ENCODE measurements at places on chromosomes 1 and 21.

DNA sequence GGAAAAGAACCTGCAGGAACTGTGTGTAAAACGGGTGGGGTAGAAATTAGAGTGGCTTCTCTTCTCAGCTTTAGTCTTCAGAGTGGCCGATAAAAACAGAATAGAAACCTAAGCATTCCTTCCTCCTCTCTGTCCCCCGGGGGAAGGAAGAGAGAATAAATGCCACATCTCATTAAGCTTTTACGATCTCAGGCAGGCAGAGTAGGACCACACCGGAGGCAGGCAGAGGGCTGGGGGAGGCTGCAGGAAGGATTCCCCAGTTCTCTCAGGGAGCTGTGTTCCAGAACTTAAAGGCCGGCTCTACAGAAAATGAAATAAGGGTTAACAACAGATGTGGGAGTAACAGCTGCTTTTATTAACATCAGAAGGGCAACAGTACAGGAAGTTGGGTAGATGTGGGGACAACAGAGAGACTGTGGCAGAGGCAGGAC lies 24.5 kb upstream of the MEF2D start:
- DNase-seq: no peak

DNA sequence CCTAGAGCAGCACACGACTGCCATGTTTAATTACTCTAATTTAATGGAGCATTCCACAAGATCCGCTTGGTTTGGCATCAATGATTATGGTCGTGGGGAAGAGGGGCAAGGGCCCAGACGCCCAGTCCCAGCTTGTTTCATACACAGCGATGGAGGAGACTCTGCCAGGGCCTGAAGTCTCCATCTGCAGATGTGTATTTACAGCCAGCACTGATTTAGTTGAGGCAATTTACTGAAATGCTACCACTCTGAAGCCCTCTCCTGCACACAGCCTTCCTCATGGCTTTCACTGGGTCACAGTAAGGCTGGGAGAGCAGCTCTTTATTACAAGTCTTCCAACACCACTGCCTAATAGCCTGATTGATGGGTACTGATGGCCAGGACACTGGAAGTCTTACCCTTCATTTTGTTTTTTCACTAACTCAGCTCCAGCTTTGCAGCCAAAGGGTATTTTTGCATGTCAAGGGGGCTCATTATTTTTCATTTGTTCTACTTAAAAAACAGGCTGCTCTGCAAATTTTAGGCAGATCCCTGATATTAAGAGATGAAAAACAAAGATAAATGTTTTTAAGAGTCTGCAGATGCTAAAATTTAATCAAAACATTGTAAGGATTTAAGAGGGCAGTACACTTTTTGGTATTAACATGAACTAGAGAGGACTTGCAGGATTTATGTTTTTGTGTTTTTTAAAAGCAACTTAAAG lies 236.3 kb downstream of the SIPA1L2 start:
- no peak for DNase-seq

DNA sequence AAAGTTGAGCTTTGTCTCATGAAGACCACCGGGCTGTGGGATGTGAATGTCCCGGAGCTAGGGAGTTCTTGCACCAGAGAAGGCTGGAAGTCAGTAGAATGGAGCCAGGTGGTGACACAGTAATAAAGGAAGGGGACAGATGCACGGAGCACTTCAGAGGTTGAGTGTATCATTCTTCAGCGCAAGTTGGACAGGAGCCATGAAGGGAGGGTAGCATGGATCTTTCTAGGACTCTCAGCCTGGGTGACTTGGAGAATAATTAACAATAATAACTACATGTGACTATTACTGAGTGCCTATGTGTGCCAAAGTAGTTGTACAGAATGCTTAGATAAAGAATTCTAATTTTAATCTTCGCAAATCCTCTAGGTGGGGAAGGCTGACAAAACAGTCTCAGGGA lies 258.7 kb upstream of the AJAP1 start:
- no peak for DNase-seq

- no peak for DNase-seq
Measured at GRCh38 chr1:59516881-59517280, 220.0 kb downstream of the FGGY start.

DNA sequence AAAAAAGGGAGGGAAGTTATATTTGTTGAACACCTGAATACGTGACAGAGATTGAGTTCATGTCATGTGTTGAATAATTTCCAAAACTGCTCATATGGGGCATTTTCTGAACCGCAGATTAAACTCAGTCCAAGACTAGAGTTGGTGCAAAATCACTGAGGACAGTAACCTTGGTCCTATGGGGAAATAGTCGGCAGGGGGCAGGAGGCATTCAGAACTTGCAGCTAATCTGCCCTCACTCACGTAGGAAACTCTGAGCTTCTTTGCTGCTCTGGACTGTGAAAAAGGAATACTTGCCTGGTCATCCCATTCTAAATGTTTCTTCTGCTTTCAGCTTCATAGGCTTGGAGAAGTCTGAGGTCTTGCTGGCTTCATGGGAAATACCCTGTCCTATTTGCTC lies 228.3 kb upstream of the ZP4 start:
- DNase-seq: no peak

- DNase-seq: no peak
Measured at GRCh38 chr1:43799656-43800635, 92.6 kb downstream of the ST3GAL3 start.

- DNase-seq: no peak
Measured at GRCh38 chr1:30525971-30526651, 197.3 kb downstream of the MATN1 start.

DNA sequence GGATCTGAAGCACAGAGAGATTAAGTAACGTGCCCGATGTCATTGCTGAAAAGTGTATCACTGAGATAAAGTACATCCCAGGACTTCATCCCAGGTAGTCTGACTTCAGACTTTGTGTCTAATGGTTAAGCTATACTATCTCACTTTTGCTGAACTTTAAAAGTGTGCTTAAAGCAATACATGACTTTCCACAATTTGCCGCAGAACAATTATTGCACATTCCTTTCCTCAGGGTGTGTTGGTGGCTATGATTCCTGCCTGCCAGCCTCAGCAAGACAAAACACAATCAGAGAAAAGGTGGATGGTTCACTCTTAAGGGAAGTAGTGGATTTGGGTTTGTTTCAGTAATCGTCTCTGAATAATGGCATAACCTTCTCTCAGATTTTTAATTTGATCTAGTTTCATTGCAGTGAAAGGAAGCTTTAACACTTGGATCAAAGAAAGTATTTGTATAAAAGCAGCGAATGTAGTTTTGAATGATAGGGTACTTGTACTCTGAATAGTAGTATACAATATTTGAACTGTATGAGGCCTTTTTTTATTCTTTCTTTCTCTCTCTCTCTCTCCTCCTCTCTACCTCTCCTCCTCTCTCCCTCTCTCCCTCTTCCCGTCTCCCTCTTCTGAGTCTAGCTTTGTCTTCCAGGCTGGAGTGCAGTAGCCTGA lies 47.0 kb downstream of the CNST start:
- DNase-seq: no peak

GRCh38 chr1:246907472-246907871 lies 24.3 kb downstream of the AHCTF1 start:
- DNase-seq: peak; percentile 47

DNA sequence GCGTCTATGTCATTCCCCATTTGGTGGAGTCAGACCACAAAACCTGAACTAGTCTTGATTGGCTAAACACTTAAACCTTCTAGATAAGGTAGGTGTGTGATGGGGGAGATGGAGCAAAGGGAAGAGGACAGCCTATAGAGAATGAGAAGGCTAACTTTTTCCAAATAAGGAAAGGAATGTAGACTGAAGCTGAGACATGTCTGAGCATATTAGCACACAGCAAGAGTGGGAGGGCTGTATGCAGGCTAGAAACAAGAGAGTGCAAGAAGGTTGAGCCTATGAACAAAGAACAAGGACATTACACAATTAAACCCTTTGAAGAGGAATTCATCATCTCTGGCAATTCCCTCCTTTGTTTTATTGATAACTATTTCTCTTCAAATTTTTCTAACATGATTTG lies 89.2 kb upstream of the OLFM3 start:
- DNase-seq: no peak

GRCh38 chr1:234887016-234887900 lies 241.4 kb downstream of the TOMM20 start:
- no peak for DNase-seq

GRCh38 chr1:94817712-94818111 lies 2.4 kb upstream of the SLC44A3 start:
- DNase-seq: no peak

DNA sequence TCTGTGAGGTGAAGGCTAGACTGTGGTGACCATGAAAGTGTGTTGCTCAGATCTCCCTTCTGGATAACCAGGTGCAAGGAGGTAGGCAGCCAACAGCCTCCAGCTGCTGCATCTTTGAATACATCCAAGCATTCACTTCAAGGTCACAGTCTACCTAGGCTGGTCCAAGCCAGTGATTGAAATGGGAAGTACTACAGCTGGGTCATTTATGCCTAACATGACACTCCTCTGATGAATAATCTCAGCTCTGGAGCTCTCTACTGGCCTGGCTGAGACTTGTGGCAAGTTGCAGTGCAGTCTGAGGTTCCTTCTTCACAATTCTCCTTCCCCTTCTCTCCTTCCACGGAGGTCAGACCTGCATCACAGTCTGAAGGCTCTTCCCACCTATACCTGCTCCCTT lies 35.0 kb upstream of the ARHGAP29 start:
- DNase-seq: no peak

GRCh38 chr1:67759692-67760029 lies 73.6 kb downstream of the GNG12 start:
- no peak for DNase-seq

GRCh38 chr21:31577271-31577670 lies 82.2 kb upstream of the SOD1 start:
- DNase-seq: no peak

- no peak for DNase-seq
Measured at GRCh38 chr1:161196521-161197451, 2.1 kb downstream of the ADAMTS4 start.

- DNase-seq: no peak
Measured at GRCh38 chr1:66519992-66520391, 14.0 kb upstream of the SGIP1 start.

- no peak for DNase-seq
Measured at GRCh38 chr1:90474158-90474557, 242.9 kb downstream of the BARHL2 start.

DNA sequence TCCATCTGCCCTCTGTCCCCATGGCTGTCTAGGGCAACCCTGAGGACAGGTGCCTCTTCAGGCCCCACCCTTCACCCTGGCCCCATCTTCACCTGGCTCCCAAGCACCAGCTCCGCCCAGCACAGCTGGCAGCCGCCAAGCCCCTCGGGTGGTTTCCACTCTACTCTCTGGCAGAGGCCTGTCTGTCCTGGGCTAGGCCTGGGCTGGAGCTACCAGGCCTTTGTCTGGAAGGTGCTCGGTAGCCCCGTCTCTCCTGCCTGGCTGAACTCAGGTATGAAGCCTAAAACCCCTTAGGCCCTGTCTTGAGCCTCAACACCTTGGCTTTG lies 17.4 kb downstream of the SDC3 start:
- DNase-seq: no peak

DNA sequence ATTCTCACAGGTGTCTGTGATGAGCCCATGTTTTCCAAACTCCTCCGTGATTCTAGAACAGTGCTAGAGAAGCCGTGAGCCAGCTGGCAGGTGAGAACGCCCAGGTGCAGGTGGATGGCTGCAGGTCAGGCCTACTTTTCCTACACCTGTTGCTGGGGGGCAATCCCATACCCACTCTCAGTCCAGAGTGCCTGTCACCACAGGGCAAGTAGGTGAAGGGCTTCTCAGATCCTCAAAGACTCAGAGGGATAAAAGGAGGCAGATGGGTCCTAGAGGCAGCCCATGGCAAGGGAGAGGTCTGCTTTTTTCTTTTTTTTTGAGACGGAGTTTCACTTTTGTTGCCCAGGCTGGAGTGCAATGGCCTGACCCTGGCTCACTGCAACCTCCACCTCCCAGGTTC lies 50.7 kb upstream of the H6PD start:
- DNase-seq: no peak

DNA sequence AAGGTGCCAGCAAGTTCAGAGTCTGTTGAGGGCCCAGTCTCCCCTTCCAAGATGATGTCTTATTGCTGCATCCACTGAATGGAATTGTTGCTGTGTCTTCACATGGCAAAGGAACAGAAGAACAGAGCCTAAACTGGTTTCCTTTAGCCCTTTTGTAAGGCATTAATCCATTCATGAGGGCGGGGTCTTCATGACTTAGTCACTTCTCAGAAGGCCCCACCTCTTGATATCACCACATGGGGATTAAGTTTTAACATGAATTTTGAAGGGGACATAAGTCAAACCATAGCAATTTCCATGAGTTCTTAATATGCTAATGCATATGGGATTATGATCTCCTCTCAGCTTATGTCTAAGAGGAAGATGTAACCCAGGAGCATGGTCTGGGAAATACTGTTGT lies 182.9 kb downstream of the LRRC7 start:
- DNase-seq: no peak

- peak; percentile 52 for DNase-seq
Measured at GRCh38 chr1:61081686-61082310, 563 bp upstream of the NFIA start.

GRCh38 chr1:91557826-91558225 lies 57.2 kb downstream of the CDC7 start:
- DNase-seq: no peak

- DNase-seq: no peak
Measured at GRCh38 chr1:149977345-149977744, 33.2 kb downstream of the OTUD7B start.

DNA sequence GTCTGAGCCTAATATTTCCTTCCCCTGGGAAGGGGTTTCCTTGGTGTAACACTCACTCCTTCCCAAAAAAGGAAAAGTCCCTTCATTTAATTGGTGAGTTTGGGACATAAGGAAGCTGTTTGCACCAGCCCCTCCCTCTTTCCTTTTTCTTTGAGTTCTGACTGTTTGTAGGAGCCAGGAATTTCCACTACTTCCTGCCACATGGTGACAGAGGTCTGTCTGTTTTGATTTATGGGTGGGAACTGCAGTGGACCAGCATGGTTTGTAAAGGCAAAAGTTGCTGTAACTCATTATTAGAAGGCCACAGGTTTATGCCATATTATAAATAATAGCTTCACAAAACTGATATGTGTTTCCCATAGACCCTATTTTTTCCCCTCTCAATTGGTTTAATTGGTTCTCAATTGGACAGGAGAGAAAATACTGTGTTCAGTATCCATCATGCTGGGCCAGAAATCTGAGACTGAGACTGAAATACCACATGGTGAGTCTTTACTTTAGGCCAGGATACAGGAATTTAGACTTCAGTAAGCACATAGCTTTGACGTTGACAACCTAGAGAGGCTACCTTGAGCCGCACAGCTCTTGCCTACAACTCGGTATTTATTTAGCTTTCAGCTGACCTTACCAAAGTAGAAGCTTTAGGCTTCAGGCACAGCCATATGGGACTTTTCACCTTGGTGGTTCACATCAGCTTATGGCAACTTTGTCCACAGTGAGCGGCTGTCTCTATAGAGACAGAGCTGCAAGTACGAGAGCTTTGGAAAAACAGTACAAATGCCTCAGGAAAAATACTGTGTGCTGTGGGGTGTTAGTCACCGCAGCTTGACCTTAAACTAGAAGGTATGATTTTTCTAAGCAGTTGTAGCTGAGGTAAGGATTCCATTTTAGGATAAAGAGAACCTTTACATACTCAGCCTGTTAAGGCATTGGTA lies 40.0 kb upstream of the RGS7 start:
- DNase-seq: no peak

All from CD4-positive, alpha-beta T cell treated with Interleukin-10 for 1 hour (primary cell).